SW480 (cell line): ENCODE measurements at places on chromosomes 13 and 19.

DNA sequence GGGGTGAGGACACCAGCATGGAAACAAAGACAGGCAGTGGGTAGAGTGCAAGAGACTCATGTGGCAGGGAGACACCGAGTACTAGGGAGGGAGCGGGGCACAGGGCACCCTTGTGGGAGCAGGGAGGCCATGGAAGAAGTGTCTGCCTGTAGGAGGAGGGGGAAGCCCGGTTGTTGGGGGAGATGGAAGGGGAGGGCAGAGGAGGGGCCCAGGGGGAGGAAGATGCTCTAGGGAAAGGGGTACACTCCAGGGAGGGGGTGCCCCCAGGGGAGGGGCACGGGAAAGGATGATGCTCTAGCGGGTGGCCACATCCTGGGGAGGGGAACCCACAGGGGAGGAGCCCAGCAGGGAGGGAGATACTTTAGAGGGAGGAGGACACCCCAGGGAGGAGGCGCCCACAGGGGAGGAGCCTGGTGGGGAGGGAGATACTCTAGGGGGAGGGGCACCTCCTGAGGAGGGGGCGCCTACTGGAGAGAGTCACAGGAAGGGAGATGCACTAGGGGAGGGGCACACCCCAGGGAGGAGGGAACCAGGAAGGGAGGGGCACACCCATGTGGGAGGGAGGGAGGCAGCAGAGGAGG, 24.9 kb downstream of the CPAMD8 start:
- no peak for DNase-seq

DNA sequence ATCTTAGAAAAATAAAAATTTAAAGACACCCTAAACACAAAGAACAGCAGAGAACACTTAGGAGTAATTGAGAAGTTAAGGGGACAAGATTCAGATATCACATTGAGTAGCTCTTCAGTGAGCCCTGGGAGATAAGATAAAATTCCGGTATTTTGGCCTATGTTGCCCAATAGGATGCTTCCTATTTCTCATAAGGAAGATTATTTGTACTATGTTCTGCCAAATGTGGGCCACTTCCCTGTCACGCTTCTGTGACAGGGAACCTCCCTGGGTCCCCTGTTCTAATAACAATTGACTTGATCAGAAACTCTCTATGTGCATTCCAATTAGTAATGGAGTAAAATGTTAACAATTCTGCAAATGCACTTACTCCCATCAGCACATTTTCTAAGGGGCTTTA, 310.7 kb downstream of the MYO16 start:
- DNase-seq = no peak

- no peak for DNase-seq
Observed at GRCh38 chr13:98538876-98539275, 38.0 kb downstream of the STK24 start.

GRCh38 chr13:83622422-83622784, 259.9 kb downstream of the SLITRK1 start:
- no peak for DNase-seq

GRCh38 chr19:5993648-5994358, 15.9 kb upstream of the RANBP3 start:
- no peak for DNase-seq

DNA sequence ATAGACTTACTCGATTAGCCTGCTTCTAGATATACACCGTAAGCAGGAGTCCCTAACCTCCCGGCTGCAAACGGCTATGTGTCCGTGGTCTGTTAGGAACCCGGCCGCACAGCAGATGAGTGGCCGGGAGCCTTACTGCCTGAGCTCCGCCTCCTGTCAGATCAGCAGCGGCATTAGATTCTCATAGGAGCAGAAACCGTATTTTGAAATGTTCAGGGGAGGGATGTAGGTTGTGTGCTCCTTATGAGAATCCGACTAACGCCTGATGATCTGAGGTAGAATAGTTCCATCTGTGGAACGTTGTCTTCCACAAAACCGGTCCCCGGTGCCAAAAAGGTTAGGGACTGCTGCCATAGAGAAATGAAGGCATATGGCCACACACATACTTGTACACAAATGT, 1491.9 kb downstream of the SLITRK5 start:
- DNase-seq = no peak

DNA sequence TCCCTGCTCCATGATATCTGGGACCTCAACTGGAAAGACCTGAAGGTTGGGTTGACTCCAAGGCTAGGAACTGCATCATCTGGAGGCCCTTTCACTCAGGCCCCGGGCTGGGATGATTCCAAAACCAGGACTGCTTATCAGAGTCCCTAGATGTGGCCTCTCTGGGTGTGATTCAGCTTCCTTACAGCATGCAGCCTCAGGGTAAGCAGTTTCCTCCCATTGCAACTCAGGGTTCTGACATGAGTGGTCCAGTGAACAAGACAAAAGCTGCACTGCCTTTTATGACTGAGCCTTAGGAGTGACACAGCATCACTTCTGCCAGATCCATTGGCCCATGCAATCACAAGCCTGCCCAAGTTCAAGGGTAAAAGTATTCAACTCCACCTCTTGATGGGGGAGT, 502.8 kb downstream of the COG6 start:
- no peak for DNase-seq

DNA sequence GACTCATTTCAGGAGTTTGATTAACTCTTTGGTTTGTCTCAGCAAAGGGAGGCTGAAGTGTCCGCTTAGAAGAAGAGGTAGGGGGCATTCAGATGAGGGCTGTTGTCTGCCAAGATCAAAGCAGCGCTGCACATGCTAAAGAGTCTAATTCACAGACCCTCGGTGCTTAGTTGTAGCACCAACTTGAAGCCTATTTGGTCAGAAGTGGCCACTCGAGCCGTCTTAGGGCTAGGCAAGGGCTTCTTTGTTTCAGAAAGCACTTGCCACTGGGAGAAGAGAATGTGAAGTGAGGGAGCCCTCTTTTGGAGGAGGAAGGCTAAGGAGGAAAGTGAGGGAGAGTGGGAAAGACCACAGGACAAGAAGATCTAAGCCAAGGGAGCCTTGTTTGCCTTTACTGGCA, 313.4 kb upstream of the TMTC4 start:
- DNase-seq = no peak

GRCh38 chr13:59982631-59983382, 180.9 kb downstream of the DIAPH3 start:
- DNase-seq = no peak

DNA sequence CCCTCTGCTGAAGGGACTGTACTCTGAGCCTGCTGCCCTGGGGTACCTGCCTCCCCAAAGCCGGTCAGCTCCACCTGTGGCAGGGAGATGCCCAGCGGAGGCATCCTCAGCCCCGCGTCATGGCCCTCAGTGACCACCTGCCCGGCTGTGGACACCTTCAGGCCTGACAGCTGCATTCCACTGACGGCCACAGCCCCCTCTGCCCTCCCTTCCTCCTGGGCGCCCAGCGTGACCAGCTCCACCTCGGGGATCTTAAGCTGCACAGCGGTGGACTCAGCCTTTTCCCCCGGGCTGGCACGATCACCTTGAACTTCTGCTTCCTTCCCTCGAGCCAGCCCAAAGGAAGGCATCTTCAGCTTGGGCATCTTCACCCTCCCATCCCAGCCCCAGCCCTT, 4.8 kb upstream of the HIPK4 start:
- DNase-seq = no peak

- no peak for DNase-seq
Observed at GRCh38 chr13:47109028-47109427, 212.2 kb upstream of the HTR2A start.

DNA sequence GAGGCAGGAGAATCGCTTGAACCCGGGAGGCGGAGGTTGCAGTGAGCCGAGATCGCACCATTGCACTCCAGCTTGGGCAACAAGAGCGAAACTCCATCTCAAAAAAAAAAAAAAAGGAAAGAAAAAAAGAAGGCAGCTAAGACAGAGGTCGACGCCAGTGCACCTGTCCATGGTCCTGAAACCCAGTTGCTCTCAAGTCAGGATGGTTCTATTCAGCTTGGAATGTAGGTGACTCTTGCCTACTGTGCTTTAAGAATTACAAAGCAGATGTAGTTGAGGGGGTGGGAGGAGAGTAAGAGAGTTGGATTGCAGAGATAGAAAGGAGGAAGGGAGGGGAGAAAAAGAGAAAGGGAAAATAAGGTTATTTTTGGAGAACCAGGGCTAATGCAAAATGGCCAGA, 18.7 kb downstream of the CACNG7 start:
- peak; percentile 58 for DNase-seq

- no peak for DNase-seq
Observed at GRCh38 chr19:14439014-14439413, 5.9 kb downstream of the PKN1 start.

DNA sequence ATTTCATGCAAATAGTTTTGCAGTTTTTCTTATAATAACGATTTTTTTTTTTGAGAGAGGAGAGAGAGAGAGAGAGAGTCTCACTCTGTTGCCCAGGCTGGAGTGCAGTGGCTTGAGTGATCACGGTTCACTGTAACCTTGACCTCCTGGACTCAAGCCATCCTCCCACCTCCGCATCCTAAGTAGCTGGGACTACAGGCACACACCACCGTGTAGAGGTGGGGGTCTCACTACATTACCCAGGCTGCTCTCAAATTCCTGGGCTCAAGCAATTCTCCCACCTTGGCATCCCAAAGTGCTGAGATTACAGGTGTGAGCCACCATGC, 26.8 kb upstream of the GJB6 start:
- DNase-seq = no peak

DNA sequence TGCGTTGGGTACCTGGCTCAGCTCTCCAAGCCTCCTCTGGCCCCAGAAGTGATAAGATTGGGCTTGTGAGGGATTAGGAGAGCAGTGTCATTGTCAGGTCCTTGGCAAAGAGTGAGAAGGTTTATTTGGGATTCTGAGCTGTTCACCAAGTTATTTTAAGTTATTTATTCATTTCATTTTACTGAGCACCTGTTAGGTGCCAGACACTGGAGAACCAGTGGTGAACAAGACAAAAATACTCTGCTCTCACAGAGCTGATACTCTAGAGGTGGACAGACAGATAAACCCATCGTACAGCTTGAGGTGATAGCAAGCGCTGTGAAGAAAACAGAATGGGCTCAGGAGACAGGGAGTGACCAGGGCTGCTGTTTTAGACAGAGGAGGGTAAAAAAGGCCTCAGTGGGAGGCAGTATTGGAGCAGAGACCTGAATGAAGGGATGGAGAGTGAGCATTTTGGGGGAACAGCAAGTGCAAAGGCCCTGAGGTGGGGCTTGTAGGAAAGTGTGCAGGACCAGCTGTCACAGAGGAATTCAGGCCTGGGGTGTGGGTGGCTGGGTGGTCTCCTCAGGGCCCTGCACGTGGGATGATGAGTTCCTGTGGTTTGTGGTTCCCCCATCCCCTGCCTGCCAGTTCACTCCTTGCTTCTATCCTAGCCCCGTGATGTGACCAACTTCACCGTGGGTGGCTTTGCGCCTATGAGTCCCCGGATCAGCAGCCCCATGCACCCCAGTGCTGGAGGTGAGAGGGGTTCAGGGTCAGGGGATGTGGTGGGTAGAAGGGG, 8.7 kb upstream of the TIMM50 start:
- no peak for DNase-seq

DNA sequence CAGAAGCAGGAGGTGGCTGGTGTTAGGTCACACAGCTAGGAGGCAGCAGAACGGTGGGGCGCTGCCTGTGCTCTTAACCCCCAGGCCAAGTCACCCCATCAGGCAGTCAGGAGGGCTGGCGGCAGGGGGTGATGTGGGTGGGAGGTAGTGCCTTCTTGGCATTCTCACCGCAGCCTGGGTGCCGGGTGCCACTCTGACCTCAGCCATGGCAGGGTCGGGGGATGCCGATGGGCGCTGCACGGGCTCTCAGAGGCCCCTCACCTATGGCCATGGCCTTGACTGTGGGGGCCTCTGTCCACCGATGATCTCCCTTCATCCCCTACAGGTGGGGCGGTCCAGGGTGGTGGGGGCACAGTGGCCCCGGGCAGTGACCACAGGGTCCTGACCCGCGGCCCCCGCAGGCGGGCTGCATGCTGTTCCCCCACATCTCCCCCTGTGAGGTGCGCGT, 5.6 kb downstream of the PTOV1 start:
- DNase-seq = no peak

GRCh38 chr13:106176117-106176516, 359.3 kb downstream of the EFNB2 start:
- no peak for DNase-seq

DNA sequence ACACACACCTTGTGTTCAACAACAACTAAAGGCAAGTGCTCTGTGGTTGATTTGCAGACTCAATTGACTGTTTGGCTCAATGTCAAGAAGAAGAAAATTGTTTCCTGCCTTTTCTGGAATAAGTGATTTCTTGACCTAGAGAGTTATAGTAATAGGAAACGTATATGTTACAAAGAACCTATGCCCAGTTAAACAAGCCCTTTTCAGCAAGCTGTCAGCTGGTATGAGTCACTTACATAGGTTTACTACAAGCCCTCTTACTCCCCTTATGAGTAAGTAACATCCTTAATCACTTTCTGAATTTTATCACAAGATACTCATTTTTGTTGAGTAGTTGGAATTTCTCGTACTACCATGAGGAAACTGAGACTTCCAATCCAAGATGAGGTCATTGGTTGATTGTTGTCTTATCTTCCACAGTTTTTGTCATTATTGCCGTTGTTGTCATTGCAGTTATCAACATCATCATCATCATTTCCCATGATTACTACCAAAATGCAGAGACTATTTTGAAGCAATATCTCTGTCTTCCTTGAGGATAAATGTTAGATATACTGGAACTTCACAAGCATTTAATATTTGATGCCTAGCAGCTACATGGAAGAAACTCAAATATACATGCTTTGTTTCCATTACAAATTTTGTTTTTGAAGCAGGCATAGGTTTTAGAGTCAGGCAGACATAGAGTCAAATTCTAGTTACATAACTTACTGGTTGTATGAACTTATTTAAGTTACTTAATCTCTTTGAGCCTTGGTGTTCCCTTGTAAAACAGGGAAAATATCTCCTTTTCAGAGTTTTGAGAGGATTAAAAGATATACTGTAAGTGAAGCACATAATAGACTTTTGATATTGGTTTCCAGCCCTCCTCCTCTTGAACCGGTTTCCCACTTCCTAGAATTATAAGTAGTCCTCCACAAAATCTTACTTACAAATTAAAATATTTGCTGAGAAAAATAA, 106.0 kb downstream of the RAP2A start:
- no peak for DNase-seq

GRCh38 chr13:73697166-73697565, 437.0 kb downstream of the KLF12 start:
- DNase-seq = no peak

DNA sequence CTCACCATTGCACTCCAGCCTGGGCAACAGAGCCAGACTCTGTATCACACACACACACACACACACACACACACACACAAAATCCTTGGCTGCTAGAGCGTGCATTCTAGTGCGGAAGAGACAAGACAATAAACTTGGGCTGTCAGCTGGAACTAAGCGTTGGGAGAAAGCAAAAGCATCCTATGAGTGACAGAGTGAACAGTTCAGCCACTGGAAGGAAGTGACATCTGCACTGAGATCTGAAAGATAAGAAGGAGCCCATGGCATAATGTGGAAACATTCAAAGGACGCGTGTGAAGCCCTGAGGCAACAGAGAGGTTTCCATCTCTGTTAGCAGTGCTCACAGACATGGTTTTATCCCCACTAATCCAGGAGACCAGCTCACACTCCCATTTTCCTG, 3.5 kb upstream of the SLC1A5 start:
- peak; percentile 72 for DNase-seq

- peak; percentile 91 for DNase-seq
Observed at GRCh38 chr19:1652471-1653299, at the start of gene TCF3. TCF3 (minus strand) TSS chr19:1652615; CDS start chr19:1650248, 2,367 bp downstream.
